ENCODE measurements at places on chromosomes 3 and 15.

DNA sequence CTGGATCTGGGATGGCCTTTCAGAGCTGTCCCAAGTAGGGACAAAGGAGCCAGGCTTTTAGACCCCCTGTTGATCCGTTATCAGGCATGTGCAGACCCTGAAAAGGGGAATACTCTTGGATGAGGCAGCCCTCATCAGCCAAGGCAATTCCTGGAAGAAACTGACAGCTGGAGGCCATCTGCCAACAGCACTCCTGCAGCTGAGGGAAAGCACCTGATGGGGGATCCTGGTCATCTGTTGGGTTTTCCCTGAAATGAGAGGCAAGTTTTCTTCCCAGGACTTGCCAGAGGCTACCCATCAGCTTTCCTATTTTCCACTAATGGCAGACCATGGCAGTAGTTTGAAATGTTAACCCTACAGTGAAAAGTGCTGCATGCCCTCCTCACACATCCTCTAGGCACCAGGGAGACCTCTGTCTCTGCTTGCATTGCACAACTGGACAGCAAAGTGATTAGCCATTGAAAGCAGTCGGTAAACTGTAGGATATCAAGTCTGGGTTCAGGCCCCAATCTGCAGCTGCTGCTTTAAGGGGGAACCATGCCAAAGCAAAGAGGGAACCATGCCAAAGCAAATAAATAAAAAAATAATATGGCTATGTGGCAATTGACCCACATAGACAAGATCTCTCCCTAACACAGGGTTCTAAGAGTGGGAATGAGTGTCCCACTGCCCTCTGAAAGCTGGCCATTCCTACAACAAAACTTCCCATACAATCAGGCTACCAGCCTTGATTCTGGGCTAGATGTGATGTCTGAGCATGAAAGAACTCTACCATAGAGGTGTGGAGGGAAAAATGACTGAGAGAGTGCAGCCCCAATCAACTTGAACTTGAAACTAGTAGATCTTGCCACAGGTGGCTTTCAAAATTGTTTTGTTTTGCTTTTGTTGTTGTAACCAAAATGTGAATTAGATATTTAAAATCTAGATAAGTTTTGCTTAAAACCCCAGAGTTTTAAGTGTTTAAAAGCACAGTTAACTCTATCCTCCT is 232.0 kb upstream of the STT3B start:
- DNase-seq = no peak

GRCh38 chr3:140205598-140205997 is 270.6 kb downstream of the CLSTN2 start:
- no peak for DNase-seq

- no peak for DNase-seq
These were observed 5.3 kb upstream of the TMEM115 start for GRCh38 chr3:50364573-50365079.

- peak; percentile 93 for DNase-seq
These were observed 256.2 kb downstream of the ZNF621 start for GRCh38 chr3:40780925-40781406.

GRCh38 chr15:58268746-58269267 is 130.6 kb downstream of the AQP9 start:
- no peak for DNase-seq

DNA sequence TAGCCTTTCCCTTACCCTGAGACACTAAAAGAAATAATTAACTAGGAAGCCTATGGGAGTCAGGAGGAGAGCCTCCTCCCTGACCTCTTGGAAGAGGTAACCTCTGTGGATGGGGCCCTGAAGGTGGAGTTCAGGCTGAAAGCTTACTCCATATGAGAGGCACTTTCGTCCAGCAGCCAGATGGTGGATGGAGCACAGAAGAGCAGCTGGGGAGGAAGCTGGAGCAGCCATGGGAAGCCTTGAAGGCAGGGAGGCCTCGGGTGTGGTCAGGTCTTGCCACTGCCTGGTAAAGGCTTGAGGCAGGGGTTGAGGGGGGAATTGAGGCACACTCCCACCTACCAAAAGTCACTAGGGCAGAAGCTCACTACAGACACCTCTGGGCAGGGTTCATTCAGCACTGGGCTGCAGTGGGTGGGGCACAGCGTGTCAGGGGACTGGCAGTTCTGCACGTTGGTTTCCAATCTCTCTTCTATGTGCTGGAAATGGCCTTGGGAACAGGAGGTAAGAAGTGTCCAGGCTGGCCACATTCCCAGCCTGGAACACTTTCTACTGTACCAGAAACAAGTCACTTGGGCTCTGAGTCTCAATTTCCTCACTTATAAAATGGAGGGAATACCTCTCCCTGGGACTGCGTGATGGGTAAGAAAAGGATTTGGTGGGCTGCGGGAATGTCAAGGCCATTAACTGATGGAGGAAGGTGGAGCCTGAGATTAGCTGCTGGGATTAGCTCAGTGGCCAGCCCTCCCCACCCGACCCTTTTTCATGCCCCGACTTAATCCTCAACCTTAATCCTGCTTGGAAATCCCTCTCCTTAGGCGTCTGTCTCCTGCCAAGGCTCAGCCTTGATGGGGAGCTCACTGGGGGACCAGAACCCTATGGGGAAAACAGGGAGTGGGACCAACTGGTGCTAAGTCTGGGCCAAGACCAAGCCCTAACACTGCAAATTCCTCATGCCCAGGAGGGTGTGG is 5.4 kb downstream of the PCBP4 start:
- no peak for DNase-seq

- no peak for DNase-seq
These were observed 102.5 kb downstream of the PDCD6IP start for GRCh38 chr3:33900809-33901505.

DNA sequence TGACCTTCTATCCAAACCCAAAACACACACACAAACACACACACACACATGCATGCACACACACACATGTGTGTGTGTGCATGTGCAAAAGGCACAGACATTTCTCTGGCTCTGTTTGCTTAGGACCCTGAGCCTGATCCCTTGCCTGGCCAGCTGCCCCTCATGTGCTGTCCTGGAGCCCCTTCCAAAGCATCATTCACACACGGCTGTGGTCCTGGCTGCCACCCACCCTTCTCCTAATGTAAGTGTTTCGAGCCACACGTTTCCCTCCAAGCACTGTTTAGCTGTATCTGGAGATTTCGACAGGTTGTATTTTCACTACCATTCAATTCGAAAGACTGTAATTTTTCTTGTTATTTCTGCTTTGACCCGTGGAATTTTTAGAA is 45.8 kb upstream of the KLF13 start:
- DNase-seq = no peak

- DNase-seq = no peak
These were observed 2.1 kb upstream of the PARP14 start for GRCh38 chr3:122678506-122678905.

GRCh38 chr3:44561076-44561475 is 6.1 kb downstream of the ZKSCAN7 start:
- DNase-seq = no peak

- DNase-seq = no peak
These were observed 33.4 kb upstream of the STRIT1 start for GRCh38 chr3:155326901-155327300.

DNA sequence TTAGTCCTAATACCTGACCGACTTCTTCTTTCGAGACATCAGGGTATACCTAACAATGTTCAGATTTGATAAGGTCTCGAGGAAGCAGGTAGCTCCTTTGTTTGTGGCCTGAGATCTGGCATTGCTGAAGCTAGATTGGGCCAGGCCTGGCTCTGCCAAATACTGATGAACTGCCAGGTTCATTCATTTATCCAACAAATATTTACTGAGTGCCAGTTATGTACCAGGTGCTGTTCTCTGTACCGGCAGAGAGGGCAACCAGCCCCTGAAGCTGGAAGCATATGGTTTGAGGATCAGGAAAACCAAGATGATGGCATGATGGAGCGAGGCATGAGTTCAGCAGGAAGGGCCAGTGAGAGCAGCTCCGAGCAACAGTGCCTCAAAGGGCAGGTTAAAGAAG is 196.2 kb upstream of the NSMCE3 start:
- DNase-seq = no peak

DNA sequence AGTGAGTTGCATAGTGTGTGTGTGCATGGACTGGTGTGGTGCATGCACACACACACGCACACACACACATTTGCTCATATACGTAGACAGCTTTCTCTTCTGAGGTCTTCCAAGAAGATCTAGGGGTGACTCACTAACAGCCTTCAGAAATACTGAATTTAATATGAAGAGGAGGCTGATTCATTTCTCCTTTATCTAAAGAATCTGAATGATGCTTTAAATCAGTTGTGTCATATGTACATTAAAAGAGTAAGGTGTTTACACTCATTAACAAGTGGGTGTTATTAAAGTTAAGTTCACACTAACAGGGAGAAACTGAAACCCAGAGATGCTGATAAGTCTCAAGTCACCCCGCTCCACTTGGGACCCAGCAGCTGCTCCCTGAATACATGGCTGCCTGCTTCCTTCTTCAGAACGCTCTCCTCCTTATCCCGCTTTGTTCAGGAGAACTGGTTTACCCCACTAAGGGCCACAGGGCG is 22.0 kb downstream of the TMPRSS7 start:
- DNase-seq = no peak

DNA sequence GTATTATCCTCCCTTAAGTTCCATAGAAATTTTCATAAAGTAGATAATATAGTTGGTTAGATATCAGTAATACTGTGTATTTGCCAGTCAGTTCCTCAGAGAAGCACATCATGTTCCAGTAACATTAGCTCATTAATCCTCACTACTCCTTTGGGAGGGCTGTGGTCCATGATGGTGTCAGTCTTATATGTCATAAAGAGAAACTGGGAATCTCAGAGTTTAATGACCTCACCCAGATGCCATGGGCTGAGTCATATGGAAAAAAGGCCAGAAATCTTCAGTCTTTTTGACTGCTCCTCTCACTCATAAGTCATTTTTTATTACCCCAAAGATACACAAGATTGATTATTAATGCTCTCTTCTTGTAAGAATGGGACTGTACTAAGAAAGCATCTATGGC is 188.6 kb downstream of the CHL1 start:
- no peak for DNase-seq

DNA sequence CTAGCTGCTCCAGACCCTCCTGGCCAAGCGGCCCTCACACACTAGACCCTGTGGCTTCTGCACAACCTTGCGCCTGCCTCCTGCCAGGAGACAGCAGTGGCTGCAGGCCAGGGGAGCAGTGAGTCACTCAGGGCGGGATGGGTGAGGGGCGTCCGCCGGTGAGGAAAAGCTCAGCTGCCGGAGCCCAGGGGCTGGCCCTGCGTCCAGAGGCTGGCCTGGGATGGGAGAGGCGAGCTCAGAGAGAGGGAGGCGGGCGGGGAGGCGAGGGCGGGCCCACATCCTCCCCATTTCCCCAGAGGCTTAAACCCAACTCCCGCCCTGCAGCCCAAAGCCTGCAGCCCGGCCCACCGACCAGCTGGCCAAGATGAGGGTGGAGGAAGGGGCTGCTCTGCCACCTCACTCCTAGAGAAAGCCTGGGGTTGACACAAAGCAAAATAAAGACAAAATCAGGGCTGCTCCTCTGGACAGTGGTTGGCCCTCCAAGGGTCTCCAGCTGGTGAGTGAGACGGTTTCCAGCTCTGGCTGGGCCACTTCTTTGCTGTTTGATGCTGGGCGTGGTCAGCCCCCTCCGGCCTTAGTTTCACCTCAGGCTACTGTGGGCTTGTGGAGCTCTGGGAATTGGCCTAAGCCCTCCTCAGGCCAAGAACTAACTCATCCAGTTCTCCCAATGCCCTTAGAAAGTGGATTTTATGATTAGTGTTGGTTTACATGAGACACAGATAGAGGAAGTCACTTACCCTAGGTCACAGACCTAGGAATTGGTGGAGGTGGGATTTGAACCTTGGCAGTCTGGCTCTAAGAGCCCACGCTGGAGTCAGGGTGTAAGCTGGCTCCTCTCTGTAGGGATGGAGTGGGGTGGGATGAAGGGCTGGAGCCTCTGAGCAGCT is 50.6 kb downstream of the IQSEC1 start:
- peak; percentile 86 for DNase-seq

- DNase-seq = peak; percentile 32
These were observed at the start of gene LYZL4 for GRCh38 chr3:42410370-42411131. Gene LYZL4 (minus strand): TSS chr3:42410610. CDS start chr3:42407251, 3,359 bp downstream.

DNA sequence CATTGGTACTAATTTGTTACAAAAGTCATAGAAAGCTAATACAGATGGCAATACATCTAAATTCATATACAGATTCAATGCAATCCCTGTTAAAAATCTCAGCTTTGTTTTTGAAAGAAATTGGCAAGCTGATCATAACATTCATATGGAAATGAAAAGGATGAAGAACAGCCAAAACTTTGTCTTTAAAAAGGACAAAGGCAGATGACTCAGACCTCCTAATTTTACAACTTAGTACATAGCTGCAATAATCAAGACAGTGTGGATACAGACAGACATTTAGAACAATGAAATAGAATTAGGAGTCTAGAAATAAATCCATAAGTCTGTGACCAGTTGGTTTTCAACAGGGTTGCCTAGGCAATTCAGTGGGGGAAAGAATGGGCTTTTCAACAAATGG is 63.3 kb downstream of the AQP9 start:
- DNase-seq = no peak

DNA sequence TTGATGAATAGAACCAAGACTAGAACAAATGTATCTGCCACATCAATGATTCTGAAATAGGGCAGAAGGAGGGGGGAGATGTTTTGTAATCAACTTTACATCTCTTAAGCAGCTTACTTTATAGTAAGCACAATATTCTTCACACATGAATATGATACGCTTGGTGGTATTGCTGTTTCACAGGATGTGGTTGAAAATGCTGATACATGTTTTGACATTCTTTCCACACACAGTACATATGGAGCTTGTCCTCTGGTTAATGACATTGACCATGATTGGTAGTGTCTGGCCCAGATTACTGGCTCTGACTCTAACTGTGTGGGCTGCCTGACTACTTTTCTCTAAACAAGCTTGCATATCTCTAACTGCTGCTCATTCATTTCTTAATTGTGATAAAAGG is 168.9 kb downstream of the KLHL25 start:
- DNase-seq = no peak

- DNase-seq = peak; percentile 9
These were observed 487.6 kb downstream of the NAALADL2 start for GRCh38 chr3:175346573-175347356.

DNA sequence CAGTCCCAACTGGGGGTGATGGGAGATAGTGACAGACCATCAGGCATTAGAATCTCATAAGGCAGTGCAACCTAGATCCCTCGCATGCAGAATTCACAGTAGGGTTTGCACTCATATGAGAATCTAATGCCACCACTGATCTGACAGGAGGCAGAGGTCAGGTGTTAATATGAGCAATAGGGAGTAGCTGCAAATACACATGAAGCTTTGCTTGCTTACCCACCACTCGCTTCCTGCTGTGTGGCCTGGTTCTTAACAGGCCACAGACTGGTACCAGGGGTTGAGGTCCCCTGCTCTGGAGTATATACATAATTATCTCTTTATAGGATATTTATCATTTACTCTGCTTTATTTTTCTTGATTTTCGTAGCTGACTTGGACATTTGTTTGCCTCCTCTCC is 36.0 kb upstream of the ZMAT3 start:
- DNase-seq = no peak

- DNase-seq = no peak
These were observed 993 bp upstream of the GRAMD2A start for GRCh38 chr15:72198356-72199204.

- DNase-seq = no peak
These were observed 85.8 kb downstream of the MB21D2 start for GRCh38 chr3:192831801-192832347.

DNA sequence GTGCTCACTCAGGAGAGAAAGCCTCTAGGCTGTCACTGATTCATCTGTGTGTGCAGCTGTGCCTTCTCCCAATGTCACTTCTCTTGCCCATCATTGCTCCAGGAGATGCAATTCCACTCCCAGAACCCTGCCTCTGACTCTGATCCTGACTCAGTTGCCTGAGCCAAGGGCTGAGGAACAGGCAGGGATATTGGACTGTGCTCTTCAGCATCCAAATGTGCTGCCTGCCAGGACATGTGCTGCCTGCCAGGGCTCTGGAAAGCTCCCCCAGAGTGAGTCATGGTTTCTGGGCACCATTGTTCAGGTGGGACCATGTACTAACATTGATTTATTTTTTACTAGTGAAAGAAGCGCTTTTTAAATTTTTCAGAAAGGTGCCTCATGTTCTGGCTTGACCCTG is 71.0 kb downstream of the TRIM42 start:
- DNase-seq = no peak
